ENCODE measurements at places on chromosomes 3 and 15.

DNA sequence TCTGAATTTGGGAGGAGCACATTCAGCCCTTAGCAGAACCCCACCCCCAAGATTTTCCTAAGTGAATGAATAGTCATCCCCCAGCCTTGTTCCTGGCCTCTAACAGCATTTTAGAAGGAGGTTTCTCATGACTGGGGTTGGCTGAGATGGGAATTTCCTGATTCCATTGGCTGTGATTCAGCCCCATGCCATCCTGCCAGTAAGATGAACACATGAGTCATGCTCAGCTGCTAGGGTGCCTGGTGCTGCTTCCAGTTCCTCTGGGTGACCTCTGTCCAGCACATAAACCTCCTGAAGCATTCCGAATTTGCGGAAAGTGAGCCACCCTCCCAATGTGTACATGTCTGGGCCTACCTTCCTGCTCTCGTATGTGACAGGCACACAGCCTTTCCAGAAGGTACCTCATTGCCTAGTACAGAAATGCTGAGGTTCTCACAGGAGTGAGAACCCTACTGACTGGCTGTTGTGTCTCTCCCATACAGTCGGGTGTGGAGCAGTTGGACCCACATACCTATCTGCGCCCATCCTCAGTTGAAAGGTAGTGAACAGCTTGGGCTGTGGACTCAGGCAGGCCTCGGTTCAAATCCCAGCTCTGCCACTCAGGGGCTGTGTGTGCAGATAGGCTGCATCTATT, 91.7 kb downstream of the APBA2 start:
- DNase-seq = no peak

GRCh38 chr3:102450976-102451375, 16.2 kb downstream of the ZPLD1 start:
- DNase-seq = no peak

- no peak for DNase-seq
Measured at GRCh38 chr15:84727429-84727828, 11.5 kb upstream of the SEC11A start.

- DNase-seq = no peak
Measured at GRCh38 chr3:152622811-152623167, 212.1 kb upstream of the P2RY1 start.

DNA sequence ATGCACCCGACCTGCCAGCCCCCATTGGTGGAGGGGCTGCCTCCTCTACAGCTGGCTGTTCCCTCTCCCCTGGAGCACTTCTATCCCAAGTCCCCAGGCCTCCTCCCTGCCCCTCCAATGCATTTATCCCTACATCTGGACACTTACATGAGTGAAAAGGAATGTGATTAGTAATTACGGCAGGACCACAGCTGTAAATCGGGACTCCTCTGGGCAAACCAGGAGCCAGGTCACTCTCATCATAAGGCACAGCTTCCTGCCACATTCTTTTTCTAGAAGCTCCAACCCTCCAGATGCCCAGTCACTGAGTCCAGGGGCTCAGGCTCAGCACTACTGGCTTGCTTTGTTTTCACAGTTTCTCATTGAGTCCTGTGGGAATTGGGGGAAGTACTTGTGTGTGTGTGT, 54.3 kb downstream of the IL20RB start:
- no peak for DNase-seq

GRCh38 chr15:59963925-59964324, 40.2 kb upstream of the FOXB1 start:
- DNase-seq = no peak

DNA sequence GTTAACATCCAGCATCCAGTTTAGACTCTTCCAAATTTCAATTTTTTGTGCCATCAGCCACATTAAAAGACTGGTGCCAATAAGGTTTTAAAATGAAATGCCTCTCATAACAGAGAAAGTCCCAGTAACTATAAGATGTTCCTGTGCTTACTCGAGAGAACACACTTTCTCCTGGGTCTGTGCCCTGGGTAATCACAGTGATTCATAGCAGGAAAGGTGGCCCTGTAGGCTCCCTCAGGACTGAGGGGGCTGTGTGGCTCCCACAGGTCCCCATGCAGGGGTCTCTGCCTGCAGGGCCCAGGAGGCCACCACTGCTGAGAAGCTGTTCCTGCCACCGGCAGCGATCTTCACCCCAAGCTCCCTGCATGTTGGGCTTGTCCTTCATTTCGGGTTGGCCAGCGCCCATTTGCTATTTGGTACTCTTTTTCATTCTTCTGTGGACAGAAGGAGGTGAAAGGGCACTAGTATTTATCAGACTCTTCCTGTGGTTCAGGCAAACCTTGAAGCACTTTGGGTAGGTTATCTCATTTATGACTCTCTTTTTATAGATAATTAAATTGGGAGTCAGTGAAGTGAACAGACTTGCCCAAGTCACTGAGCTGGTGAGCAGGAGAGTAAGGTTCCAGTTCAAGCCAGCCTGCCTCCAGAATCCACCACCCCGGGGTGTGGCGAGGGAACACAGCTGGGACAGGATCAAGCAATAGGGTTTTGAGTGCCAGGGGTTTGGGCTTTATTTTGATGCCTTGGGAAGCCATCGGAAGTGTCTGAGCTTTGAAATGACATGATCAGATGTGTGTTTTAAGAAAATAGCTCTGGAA, 44.2 kb upstream of the PLXNA1 start:
- DNase-seq = no peak

DNA sequence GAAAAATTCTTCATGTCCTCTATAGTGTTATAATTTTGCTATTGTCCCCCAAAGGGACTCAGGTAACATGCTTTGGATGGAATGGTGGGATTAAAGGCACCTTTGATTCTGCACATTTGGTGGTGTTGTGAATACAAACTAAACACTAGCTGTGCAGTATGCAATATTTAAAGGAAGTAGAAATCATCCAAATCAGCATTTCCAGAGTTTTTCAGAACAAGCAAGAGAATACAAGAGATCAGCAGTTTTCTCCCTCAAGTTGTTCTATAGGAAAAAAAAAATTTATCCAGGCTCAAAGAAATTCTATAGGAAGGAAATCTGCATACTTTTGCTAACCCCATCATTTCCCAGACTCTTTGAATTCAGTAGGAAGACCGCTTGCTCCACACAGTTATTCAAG, 10.2 kb upstream of the ADIPOQ start:
- no peak for DNase-seq

DNA sequence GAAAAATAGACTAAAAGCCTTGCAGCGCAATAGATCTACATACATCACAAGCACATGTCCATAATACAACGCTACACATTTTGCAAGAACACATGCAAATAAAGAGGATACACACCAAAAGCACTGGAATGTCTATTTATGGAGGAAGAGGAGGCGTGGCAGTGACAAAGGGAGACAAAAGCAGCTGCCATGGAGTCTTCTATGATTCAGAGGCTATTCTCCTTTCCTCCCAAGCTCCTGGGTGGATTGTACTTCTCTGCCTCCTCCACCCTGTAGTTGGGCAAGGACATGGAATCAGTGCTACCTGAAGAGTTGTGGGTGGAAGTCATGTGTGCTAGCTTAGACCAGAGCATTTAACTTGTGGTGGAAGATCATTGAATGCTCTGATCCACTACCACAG, 57.9 kb upstream of the ABHD2 start:
- no peak for DNase-seq

- DNase-seq = no peak
Measured at GRCh38 chr3:129366312-129366831, 62.1 kb downstream of the EFCAB12 start.

GRCh38 chr3:158735296-158736033, 3.2 kb upstream of the RARRES1 start:
- DNase-seq = no peak

DNA sequence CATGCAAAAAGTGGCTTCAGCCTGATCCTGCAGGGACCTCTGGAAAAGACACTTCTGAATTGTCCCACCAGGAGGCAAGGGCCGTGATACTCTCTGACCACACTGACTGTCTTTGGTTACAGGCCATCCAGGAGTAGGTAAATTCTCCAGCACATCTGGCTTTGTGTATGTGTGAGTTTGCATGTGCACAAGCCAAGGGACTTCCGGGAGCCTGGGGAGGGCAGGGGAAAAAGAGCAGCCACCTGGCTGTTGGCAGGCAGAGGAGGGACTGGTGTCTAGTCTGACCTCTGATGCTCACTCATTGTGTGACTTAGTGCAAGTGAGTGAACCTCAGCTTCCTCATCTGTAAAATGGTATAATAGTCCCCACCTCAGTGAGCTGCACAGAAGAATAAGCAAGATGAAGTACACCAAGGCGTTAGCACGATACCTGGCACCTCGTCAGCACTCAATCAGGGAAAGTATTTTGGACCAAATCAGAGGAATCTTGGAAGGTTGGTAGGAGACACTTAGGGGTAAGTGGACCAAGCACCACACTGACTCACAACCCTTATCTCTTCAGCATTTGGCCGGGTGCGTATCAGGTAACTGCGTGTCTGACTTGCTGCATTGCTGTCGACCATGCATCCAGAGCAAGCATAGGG, 19.1 kb downstream of the KLHL6 start:
- DNase-seq = no peak

- DNase-seq = peak; percentile 72
Measured at GRCh38 chr15:41894791-41895463, 1.1 kb upstream of the SPTBN5 start.

- no peak for DNase-seq
Measured at GRCh38 chr3:107825556-107825955, 265.3 kb downstream of the CD47 start.

GRCh38 chr3:142962520-142963233, 797 bp downstream of the PAQR9 start:
- DNase-seq = no peak

GRCh38 chr3:125073390-125073905, 17.7 kb upstream of the HEG1 start:
- no peak for DNase-seq

DNA sequence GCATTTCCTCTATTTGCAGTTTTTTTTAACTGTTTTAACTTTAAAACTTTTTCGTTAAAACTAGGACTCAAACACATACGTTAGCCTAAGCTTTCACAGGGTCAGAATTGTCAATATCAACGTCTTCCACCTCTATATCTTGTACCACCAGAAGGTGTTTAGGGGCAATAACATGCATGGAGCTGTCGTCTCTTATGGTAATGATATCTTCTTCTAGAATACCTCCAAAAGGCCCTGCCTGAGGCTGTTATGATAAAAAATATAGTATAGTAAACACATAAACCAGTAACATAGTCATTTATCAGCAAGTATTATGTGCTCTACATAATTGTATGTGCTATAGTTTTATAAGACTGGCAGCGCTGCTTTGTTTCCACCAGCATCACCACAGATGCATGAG, 76.3 kb upstream of the MLF1 start:
- no peak for DNase-seq

DNA sequence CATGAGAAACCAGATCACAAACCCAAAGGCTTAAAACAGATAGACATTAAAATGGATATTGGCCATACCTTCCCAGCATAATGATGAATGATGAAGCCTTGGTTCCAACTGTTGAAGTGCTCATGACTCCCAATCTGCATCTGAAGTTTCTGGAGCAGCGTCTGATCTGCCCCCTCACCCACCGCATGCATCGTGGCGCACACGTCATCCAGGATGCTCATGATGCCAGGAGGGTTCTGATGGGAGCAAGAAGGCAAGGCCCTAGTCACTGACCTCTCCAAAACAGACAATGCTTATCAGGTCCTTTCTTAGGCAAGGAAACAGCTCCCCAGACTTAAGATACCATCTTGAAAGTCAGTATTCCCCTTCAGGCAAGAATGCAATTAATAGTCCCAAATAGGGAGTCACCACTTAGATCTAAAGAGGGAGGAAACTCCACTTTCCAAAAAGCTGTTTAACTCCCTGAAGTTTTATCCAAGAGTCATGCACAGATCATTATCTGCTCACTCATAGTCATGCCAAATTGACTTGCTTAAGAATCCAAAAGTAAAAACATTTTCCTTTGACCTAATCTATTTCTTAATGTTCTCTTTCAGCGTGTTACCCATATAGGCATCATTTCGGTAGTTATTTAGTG, 2.1 kb downstream of the LDHAL6B start:
- DNase-seq = no peak

- DNase-seq = no peak
Measured at GRCh38 chr3:55174747-55175146, 246.9 kb upstream of the LRTM1 start.

DNA sequence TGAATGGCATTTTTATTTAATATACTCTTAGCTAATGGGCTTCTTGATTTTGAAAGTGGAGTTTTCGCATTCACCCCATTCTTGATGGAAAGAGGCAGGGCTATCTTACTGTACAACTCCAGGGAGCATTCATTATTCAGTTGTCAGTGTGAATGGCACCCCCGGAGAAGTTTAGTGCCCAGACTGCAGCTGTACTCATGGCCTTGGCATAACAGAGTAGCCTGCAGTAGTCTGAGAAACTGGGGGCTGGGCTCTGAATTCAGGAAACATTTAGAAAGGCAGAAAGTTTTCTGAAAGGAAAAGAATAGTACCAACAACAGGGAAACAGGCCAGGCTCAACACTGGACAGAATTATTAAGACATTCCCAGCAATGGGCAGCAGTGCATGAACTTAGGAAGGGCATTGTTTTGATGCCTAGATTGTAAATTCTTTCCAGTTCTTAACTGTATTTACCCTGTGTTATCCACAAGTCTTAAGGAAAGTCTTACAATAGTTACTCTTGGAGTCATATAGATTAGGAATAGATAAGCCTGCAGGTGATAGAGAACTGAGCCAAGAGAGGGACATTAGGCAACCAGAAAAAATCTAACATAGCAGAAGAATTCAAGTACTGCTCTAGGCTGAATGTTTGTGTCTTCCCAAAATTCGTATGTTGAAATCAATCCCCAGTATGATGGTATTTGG, 44.4 kb downstream of the TIPARP start:
- DNase-seq = no peak

DNA sequence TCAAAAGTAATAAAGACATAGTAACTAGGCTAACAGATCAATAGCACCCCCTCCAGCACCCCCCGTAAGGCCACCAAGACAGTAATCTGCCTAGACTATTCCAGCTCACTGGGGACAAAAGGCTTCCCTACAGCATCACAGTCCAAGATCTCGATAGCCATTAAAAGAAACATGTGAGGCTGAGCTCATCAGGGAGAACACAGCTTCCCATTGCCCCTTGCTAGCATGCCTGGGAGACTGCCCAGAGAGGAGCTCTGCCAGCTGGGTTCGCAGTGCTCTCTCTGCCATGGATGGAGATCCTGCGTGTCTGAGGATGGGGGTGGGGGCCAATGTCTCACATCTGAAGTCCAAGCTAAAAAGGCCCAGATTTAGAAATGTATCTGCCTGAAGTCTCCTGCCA, 17.8 kb downstream of the LRIG1 start:
- DNase-seq = no peak

- no peak for DNase-seq
Measured at GRCh38 chr15:42493679-42494078, 1.8 kb upstream of the SNAP23 start.

GRCh38 chr15:41809121-41809520, 18.8 kb upstream of the JMJD7 start:
- DNase-seq = no peak

DNA sequence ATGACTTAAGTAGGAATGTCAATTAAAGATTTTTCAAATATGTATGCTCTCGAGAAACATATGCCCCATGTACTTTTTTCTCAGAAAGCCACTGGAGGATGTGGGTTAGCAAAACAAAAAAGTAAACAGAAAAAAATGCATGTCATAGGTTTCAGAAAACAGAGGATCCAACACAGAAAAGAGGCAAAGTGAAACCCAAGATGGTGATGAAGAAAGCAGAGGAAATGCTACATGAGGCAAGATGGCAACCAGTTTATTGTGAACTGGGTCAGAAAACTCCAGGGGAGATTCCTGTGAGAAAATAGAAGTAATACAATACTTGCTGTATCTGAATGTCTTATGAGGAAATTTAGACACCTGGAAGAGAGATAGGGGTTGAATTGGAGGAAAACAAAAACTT, 30.8 kb upstream of the EOMES start:
- DNase-seq = no peak

GRCh38 chr15:72182673-72183072, 14.9 kb downstream of the GRAMD2A start:
- DNase-seq = no peak

All from stimulated activated CD8-positive, alpha-beta memory T cell treated with anti-CD3 and anti-CD28 coated beads, Interleukin-7, amount 100 ng/mL, for 1 hour (primary cell).